Neuronal stem cell (in vitro differentiated cells): ENCODE measurements at places on chromosomes 16 and 17.

DNA sequence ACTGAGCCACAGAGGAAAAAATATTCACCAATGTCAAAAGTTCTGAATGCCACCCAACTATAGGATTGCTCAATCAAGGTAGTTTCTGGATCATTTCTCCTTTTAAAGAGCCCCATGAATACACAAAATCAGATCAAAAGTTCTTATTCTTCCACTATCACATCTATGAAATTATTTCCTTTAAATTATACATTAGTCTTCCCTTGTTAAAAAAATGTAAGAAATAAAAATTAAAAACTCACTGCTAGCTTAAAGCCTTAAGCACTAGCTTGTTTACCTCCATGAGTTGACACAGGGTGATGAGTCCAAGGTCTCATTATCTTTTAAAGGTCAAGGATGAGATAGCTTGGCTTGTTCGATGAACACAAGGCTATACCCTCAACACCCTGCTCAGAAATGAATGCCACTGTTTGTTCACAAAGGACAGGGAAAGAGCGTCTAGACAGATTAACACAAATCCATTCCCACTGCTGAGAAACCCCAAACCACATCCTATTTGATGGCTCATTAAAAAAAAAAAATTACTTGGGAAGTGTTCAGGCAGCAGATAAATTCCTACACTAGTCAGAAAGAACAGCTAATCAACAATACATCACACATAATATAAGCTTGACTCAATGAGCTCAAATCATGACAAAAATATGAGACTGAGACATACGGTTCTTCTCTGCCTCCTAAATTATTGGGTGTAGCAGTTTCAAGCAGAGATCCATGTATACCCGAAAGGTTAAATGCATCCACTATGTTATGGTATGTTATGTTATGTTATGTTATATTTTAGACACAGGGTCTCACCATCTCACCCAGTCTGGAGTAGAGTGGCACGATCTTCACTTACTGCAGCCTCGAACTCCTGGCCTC, 118.9 kb downstream of the PARN start:
- H3K27me3 ChIP-seq: no peaks in the 10 kb centered on the region
- H3K36me3 ChIP-seq: no peaks in the 10 kb centered on the region
- H3K27ac ChIP-seq: no peak overlapping the region
- no peaks in the 10 kb centered on the region for H3K4me1 ChIP-seq

DNA sequence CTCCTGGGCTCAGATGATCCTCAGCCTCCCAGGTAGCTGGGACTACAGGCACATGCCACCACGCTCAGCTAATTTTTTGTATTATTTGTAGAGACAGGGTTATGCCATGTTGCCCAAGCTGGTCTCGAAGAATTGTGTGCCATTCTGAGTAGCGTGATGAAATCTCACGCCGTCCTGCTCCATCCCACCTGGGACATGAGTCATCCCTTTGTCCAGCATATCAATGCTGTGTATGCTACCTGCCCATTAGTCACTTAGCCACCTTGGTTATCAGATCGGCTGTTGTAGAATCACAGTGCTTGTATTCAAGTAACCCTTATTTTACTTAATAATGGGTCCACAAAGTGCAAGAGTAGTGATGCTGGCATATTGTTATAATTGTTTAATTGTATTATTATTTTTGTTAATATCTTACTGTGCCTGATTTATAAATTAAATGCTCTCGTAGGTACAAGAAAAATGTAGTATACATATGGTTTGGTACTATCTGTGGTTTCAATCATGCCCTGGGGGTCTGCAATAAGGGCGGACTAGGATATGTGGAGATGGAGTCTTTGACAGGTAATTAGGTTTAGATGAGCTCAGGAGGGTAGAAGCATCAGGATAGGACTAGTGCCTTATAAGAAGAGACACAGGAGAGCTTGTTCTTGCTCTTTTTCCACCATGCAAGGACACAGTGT, 26.6 kb upstream of the SLC13A2 start:
- no peak for DNase-seq
- H3K4me3 ChIP-seq: no peak overlapping the region
- no peaks in the 10 kb centered on the region for H3K4me1 ChIP-seq
- no peak overlapping the region for H3K27ac ChIP-seq
- H3K36me3 ChIP-seq: no peaks in the 10 kb centered on the region
- peaks cover 6% of the 10 kb centered on the region for H3K27me3 ChIP-seq

- H3K36me3 ChIP-seq: peaks cover 6% of the 10 kb centered on the region
- H3K27ac ChIP-seq: no peak overlapping the region
- DNase-seq: no peak
- H3K4me3 ChIP-seq: no peak overlapping the region
- H3K27me3 ChIP-seq: no peaks in the 10 kb centered on the region
Measured at GRCh38 chr17:4852567-4853207, 19.5 kb downstream of the MINK1 start.

- no peak overlapping the region for H3K4me3 ChIP-seq
- no peak overlapping the region for H3K27ac ChIP-seq
- H3K27me3 ChIP-seq: no peaks in the 10 kb centered on the region
- H3K4me1 ChIP-seq: peaks cover 14% of the 10 kb centered on the region
Measured at GRCh38 chr17:50609380-50610074, 25.2 kb upstream of the ABCC3 start.

- H3K36me3 ChIP-seq: peaks cover 4% of the 10 kb centered on the region
- H3K27ac ChIP-seq: no peak overlapping the region
- no peak for DNase-seq
- peaks cover 3% of the 10 kb centered on the region for H3K4me1 ChIP-seq
- no peaks in the 10 kb centered on the region for H3K27me3 ChIP-seq
Measured at GRCh38 chr17:1725642-1726511, 1.4 kb downstream of the WDR81 start.

- H3K4me3 ChIP-seq: no peak overlapping the region
- no peaks in the 10 kb centered on the region for H3K27me3 ChIP-seq
- no peak overlapping the region for H3K27ac ChIP-seq
- H3K36me3 ChIP-seq: peaks cover 16% of the 10 kb centered on the region
Measured at GRCh38 chr17:42025191-42025579, 5.3 kb downstream of the NKIRAS2 start.

DNA sequence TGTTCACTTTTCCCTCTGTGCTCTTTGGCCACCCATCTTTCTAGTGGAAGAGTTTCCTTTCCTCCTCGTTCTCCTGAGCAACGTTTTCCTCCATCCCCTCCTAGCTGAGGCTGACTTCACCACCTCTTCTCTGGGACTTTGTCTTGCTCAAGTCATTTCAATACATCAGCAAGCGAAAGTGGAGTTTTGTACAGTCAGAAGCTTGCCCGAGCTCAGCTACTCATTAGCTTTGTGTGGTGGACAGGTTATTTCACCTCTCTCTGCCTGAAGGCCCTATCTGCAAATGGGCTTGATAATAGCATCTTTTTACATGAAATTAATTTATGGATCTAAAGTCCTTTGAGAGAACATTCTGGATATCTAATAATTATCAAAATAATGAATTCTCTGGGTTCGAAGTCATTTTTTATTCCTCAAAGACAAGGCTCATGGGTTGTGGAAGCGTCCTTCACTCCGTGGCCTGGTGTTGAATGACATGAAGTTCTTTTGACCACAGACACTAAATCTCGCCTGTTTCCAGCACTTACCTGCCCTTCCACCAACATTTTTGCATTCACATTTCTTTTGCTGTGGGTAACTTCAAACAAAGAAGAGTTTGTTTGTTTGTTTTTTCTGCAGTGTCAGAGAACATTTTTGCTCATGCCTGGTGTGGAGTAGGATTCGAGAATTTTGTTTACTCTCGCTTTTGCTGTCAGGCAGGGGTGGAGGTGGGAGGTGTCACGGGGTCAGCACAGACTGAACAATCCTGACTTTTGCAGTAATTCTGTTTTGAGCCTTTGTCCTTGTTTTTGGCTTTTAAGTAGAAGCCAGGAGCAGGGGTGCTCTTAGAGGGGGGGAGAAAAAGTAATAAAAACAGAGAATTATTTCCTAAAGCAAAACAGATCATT, 155.0 kb upstream of the CACNG5 start:
- H3K4me3 ChIP-seq: no peak overlapping the region
- peaks cover 4% of the 10 kb centered on the region for H3K4me1 ChIP-seq
- H3K27me3 ChIP-seq: no peaks in the 10 kb centered on the region
- DNase-seq: no peak
- H3K36me3 ChIP-seq: no peaks in the 10 kb centered on the region

DNA sequence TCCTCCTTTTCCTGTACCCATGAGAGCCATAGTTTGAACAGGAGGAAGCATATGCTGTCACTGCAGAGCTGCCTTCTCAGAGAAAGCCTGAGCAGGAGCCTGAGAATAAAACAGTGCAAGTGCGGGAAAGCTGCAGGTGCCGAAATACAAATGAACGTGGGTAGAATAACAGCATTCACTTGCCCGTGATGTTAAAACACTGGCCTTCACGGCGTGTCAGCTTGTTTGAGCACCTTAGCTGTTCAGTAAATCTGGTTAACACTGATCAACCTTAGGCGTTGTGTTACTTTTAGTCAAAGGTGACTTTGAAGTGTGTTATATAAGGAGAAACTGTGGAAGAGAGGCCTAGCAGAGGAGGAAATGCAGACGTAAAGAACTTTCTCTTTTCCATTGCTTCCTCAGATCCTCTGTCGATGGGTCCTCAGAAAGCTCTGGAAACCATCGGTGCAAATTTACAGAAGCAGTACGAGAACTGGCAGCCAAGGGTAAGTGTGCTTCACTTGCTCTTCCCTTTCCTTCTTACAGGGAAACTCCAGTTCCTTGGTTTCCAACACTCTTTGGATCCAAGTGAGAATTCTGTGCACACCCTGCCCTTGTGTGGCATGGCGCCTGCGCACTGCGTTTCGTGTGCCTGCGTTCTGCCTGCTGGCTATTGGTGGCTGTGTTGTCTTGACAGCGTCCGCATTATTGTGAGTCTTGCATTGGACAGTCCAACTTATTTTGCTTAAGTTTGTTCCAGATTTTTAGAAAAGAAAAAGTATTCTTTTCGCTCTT, 98.9 kb downstream of the RPTOR start:
- DNase-seq: no peak
- H3K27me3 ChIP-seq: no peaks in the 10 kb centered on the region
- H3K4me1 ChIP-seq: no peaks in the 10 kb centered on the region
- H3K27ac ChIP-seq: no peak overlapping the region
- H3K4me3 ChIP-seq: no peak overlapping the region

GRCh38 chr17:81428121-81428515, 32.9 kb downstream of the BAHCC1 start:
- H3K27me3 ChIP-seq: no peaks in the 10 kb centered on the region
- H3K4me1 ChIP-seq: peaks cover 22% of the 10 kb centered on the region
- H3K36me3 ChIP-seq: peaks cover 2% of the 10 kb centered on the region
- H3K4me3 ChIP-seq: no peak overlapping the region
- DNase-seq: no peak

DNA sequence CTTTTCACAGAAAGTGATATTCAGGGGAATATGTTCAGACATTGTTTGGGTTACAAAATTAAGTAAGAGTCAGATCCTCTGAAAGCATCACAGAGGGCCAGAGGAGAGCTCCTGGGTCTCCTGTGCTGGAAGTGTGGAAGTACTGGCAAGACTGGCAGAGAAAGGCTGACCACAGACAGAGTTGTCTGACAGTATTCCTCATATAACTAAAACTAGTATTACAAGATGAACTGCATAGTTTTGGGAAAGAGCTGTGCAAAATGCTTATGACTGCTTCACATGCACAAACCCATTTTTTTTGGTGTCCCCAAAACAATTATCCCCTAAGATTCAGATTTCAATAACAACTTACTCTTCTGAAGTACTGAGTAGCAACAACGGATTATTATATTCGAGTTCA, 35.2 kb downstream of the N4BP1 start:
- H3K4me1 ChIP-seq: no peaks in the 10 kb centered on the region
- no peaks in the 10 kb centered on the region for H3K27me3 ChIP-seq
- H3K4me3 ChIP-seq: no peak overlapping the region
- H3K27ac ChIP-seq: no peak overlapping the region
- H3K36me3 ChIP-seq: peaks cover 14% of the 10 kb centered on the region
- DNase-seq: no peak

DNA sequence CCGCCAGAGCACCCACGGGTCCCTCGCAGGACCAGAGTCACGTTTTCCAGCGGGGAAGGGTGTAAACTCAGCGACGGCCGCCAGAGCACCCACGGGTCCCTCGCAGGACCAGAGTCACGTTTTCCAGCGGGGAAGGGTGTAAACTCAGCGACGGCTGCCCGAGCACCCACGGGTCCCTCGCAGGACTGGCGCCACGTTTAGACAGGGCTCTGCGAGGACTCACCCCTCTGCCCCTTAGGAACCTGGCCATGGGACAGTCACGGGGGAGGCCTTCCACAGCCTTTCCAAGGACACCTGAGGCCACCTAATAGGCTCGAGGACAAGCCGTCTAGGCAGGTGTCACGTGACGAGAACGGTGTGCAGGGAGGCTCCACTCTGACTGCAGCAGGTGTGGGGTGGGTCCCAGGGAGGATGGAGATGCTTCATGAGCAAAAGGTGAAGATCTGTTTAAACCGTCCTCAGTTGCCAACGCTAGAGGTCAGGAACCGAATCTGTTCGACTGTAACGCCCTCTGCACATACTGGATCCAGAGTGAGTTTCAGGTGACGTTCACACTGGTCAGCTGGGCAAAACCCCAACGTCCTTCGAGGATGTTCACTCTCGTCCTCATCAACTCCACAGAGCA, 48.0 kb upstream of the METRNL start:
- H3K4me1 ChIP-seq: peaks cover 2% of the 10 kb centered on the region
- H3K27ac ChIP-seq: no peak overlapping the region
- no peak for DNase-seq
- H3K36me3 ChIP-seq: peaks cover 2% of the 10 kb centered on the region

DNA sequence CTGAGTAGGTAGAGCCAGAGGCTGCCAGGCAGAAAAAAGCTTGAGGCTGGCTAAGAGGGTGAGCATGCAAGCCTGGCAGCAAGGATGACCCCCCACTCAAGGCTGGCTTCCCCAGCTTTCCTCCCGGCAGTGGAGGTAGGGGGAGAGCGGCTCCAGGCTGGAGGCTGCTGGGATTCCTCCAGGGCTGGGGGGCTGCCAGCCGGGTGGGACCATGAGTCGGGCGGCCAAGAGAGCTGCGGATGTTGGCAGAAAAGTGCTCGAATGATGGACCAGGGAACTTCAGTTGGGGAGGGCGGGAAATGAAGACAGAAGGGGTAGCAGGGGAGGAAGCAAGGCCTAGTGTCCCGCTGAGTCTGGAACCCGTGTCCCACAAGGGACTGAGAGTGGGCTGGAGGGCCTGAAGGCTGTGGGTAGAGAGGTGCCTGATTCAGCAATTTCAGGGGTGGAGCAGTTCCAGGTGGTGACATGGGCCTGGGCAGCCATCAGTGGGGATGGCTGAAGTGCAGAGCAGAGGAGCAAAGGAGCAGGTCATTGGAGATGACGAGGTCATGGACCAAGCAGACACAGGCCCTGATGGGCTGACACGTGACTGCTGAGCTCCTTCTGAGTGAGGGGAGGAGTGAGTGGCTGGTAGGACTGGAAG, 20.3 kb downstream of the HSD11B2 start:
- H3K27me3 ChIP-seq: no peaks in the 10 kb centered on the region
- H3K36me3 ChIP-seq: peaks cover 41% of the 10 kb centered on the region
- no peak overlapping the region for H3K4me3 ChIP-seq

DNA sequence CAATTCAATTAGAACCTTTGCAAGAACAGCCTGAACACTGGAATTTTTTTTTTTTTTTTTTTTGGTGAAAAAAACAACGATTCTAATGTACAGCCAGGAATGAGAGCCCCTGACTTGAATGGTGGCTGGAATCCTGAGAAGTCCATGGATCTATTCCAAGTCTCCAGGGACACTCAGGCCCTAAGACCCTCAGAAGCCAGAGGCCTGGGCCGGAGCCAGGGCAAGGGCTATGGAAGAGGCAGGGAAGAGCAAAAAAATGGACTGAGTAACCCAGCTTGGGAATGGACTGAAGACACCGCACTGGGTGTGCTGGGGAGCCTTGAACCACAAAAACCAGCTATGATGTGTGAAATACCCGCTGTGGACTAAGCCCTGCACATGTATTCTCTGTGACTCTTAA, 60.3 kb upstream of the LHX1 start:
- no peaks in the 10 kb centered on the region for H3K36me3 ChIP-seq
- no peak for DNase-seq
- H3K27ac ChIP-seq: no peak overlapping the region
- H3K4me3 ChIP-seq: no peak overlapping the region
